ENCODE measurements at places on chromosomes 3 and 15.

GRCh38 chr15:51450001-51450400 lies 108.5 kb downstream of the GLDN start:
- no peak for DNase-seq

DNA sequence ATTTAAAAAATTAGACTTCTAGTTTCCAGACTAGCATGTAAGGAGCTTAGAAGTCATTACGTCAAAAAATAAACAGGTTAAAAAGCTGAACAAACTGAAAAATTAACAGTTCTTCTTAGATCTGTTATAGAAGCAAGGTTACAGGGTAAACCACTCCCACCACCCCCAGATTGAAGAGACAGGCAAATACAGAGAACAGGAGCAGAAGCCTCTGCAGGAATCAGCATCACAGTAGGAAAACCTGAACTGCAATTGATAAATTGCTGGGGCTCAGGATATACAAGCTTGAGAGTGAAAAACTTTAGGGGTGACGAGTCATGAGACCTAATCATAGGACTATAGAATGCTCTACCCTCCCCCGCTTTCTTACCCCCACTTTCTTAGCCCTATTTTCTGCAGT lies 222.3 kb downstream of the UBE2E2 start:
- no peak for DNase-seq

GRCh38 chr3:117548600-117548999 lies 839.0 kb downstream of the TUSC7 start:
- DNase-seq = no peak

DNA sequence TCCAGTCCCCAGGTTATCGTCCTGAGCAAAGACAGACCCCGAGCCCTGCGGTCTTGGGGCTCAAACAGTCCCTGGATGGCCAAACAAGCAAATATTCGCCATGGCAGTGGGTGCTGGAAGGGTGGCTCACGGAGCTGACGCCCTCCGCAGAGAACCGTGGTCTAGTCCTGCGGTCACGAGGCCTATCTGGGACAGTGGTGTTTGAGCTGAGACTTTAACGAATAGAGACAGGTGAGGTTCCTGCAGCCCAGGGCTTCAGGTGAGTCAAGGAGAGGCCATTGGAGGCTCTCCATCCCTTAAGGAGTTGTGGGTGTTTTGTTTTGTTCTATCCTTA lies 399 bp upstream of the SUCLG2 start:
- DNase-seq = no peak

- DNase-seq = no peak
Measured at GRCh38 chr3:141294301-141294700, 62.7 kb downstream of the PXYLP1 start.

- no peak for DNase-seq
Measured at GRCh38 chr3:150610785-150611184, 7.7 kb downstream of the SELENOT start.

- no peak for DNase-seq
Measured at GRCh38 chr15:40333922-40334492, 6.7 kb downstream of the CCDC9B start.

DNA sequence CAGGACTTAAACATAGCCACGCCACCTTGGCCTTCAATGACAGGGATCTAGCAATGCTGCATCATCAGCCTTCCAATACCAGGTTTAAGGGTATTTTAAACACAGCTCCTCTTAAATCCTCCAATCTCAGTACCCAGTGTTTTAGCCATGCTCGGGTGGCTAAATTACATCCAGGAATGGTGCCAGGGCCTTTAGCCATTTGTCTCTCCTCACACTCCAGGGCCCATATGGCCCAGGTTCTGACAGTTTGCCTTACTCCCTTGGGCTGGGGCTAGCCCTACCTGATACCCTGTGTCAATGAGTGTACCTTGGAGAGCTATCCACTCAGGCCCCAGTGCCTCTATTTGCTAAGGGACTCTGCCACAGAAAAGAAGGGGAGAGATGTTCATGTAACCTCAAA lies 29.4 kb downstream of the ZNF589 start:
- DNase-seq = no peak

DNA sequence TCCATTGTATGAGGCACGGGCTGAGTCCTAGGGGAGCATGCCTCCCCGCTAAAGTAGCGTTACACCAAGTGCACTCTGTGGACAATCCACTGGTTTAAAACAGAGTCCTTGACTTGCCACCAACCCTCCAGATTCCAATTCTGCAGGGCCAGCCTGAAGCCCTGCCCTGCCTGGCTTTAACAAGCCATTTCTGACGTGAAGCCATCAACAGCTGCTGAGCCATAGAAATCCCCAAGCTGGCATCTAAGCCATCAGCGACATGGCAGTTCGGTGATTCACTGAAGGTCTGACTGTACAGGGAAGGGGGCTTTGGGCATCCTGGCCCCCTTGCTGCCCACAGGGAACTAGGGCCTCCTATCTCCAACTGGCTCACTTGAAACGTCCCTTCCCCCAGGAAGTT lies 265.7 kb downstream of the UACA start:
- DNase-seq = no peak

DNA sequence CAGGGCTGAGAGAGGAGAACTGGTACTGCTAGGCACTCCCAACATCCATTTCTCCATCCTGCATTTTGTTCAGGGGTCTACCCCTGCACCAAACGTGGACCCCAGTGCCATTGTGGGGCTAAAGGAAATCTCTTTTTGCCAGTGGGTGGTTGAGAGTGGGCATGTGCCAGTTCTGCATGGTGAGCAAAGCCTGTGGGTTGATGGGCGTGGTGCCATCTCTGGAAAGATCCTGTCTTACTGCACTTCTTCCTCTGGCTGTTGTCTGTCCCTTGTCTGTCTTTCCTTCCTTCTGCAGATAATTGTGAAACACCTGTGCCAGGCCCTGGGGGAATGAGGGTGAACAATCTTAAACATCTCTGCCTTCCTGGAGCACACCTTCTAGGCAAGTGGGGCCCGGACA lies 1.4 kb upstream of the RARRES1 start:
- no peak for DNase-seq

GRCh38 chr3:195059006-195059350 lies 212.0 kb downstream of the XXYLT1 start:
- no peak for DNase-seq

GRCh38 chr15:29233566-29233965 lies 36.1 kb downstream of the NSMCE3 start:
- no peak for DNase-seq

DNA sequence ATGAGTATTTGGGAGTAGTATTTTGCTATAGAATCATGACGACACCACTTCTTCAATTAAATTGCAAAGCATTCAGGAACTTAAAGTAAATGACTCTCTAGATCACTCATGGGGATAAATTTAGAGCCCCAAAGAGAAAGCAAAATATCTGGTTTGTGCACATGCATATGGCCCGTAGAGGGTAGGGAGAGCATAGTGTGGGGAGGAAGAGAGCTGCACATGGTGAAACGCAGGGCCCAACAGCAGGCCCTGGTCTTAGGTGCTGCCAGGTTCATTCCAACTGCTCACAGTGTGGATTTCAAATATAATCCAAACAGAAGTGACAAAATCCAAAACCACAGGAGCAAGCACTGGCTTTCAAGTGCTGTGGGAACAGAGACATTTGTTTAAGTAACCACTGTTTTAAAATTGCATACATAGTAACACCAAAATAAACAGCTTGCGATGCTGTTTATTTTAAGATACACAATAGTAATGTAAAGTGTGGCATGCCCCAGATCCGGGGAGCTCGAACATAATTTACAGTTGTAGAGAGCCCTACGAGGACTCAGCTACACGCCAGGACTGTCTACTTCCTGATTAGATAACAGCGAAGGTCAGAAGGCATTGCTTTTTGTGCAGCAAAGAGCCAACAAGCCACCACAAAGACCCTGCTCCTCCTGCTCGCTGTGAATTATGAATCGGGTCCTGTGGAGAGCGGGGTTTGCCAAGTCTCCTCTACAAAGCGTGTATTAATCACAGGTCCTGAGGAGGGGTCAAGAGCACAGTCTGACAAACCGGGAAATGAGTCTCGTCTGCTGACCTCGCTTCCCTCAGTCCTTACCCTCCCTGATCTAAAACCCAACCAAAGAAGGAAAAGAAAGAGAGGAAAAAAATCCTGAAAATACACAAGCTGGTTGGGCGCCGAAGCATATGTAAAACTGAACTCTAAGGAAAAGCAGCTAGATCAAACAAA lies 80.6 kb downstream of the MEIS2 start:
- no peak for DNase-seq

DNA sequence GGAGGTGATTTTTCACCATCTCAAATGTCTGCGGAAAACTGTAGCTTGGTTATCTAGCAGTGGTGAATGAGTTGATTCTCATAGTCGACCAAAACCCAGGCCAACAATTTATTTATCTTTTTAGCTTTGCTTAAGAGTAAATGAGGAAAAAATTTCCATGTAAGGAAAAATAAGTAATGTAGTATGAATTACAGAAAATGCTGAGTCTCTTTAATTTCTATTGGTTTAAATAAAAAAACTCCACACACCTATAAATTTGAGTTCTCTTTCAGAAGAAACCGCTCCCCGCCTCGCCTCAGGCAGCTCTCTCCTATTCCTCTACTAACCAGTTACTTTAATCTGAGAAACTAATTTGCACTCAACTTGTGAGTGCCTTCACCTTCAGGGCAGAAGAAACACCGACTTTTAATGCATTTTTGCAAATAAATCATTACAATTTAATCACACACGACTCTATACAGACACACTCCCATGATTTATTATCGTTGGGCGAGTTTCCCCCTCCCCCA lies 540 bp upstream of the RSRC1 start:
- DNase-seq = no peak

GRCh38 chr3:86785386-86785785 lies 205.6 kb downstream of the VGLL3 start:
- no peak for DNase-seq

DNA sequence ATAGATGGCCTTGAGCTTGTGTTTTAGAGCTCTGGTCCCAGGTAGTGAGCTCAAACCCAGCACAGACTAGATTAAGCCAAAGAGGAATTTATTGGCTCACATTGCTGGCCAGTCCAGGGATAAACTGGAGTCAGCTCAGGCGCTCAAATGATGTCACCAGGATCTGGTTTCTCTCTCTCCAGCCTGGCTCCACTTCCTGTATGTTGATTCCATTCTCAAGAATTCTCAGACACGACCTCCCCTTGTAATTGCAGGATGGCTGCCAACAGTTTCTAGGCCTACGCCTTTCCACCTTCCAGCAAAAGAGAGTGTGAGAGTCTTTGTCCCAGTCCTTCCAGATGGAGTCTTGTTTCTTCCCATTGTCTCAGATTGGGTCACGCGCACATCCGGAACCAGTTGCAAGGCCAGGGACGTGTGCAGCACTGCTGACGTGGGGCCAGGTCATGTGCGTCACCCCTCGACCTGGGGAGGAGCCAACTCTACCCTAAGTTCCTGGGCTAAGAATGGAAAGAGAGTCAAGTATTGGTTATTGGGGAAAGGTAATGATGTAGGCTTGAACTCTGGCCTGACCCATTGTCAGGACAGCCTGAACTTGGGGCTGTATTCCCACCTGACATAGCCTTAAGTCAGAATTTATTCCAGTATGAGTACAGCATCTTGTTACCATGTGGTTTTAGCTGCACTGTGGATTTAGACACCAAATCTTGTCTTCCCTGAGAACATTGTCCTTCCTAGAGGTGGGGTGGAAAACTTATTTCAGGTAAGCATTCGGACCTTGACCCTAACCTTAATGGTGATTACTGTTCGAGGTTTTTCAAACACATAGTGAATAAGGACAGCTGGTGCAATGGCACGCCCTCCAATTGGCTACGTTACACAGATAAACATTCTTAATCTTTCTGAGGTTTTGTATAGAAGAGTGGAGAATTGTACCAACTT lies 31.6 kb downstream of the CACNA1D start:
- no peak for DNase-seq

DNA sequence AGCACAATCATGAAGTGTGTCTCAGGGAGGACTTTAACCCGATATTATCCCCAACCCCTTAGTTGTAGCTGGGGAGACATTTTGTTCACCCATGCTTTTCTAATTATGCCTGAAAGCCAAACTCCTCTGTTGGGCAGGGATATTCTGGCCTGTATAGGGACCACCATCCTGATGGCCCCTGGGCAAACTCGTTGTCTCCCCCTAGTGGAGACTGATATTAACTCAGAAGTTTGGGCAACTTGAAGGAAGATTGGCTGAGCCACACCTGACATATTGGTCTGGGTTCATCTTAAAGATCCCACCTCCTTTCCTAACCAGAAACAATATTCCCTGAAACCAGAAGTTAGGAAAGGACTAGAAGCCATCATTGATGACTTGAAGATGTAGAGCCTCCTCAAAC lies 42.3 kb downstream of the TM4SF18 start:
- no peak for DNase-seq

GRCh38 chr15:36912311-36912712 lies 188.0 kb downstream of the MEIS2 start:
- no peak for DNase-seq

- DNase-seq = no peak
Measured at GRCh38 chr3:167484551-167484950, 10.7 kb upstream of the SERPINI2 start.

- DNase-seq = no peak
Measured at GRCh38 chr3:167732313-167733065, 2.2 kb downstream of the PDCD10 start.

DNA sequence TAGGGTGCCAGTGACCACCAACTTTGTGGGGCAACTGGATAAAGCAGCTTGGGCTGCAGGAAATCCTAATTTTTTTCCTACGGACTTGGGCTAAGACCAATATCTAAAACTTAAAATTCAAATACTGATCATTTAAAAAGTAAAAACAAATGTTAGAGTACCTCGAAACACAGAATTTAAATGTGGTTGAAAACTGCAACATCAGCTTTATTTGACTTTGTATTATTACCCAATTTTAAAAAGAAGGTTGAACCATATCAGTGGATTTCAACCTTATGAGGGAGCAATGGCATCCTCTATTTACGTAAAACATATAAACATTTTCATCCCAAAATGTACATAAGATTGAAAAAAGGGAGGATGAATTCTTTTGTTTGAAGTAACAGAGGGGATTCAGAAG lies 26.2 kb downstream of the CFAP20DC start:
- DNase-seq = no peak

DNA sequence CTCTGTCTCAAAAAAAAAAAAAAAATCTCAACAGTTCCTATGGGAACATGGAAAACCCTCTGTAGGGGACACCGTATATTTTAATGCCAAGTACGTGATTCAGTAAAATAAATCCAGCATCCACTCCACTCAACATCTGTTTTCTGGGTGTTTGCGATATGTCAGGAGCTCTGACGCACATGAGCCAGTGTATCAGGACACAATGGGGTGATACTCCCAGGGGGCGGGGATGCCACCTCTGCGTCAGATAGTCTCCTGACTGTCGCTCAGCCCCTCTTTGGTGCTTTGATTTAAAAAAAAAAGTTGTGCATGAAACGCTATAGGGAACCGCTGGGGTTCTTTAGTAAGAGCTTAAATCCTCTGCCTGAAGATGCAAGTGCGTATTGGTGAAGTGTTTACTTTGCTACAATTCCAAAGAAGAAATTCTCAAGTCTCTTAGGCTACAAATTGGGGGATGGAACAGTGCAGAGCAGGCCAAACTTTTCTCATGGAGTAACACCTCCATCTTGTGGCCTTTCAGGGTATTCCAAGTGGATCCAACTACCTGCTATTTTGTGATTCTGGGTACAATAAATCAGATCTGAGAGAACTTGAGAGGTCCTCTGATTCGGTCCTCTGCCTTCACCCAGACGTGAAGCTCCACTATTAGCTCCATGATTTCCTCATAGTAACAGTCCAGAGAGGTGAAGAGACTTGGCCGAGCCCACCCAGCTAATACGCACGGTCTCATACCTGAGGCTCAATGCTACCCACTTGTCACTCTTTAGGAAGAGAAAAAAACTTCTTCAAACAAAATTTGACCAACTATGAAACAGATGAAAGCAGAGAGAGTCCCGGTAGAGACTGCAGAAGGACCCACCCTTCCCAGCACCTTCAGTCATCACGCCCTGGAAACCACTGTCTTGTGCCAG lies 9.3 kb upstream of the NR2E3 start:
- peak; percentile 9 for DNase-seq
